NK-92 treated with Interleukin-12 subunit alpha and Interleukin-12 subunit beta, amount 100 ng/mL, for 24 hours (cell line): ENCODE measurements at places on chromosomes 6 and 20.

DNA sequence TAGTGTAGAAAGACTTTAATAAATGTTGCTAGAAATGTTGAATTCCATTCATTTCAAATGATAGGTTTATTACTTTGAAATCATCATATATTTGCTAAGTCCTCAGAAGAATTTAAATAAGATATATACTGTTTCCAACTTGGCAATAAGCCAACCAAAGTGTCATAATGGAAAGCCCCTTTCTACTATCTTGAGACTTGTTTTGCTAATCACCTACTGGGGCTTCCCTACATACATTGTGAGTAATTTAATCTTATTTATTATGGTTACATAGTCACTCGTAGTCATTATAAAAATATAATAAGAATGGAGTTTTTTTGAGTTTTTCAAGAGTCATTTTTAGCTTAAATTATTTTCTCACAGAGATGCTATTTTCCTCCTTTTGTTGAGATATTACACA, 20.7 kb downstream of the COL19A1 start:
- DNase-seq: no peak

GRCh38 chr20:32296412-32296811, 19.0 kb downstream of the KIF3B start:
- no peak for DNase-seq

GRCh38 chr6:72466971-72467566, 154.8 kb upstream of the KCNQ5 start:
- DNase-seq: no peak

DNA sequence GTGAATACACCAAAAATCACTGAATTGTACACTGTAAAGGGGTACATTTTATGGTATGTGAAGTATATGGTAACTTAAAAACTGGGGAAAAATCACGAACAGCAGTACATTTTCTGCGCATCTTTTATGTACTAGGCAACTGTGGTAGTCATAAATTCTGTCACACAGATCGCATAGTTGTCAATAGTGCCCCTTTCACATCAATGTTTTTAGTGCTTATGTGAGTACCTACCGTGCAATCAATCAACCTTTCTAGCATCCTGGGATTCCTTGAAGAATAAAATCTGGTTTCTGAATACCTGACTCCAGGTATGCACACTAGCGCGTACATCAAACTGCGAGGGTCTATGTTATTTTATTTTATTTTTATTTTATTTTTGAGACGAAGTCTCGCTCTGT, 637 bp upstream of the RPF2 start:
- DNase-seq: no peak

- DNase-seq: no peak
Measured at GRCh38 chr6:28213213-28213523, 11.9 kb upstream of the ZSCAN9 start.

- DNase-seq: peak; percentile 45
Measured at GRCh38 chr6:137165375-137166246, 7.8 kb downstream of the IL22RA2 start.
